ENCODE measurements at places on chromosomes 2 and 18.

GRCh38 chr2:203209538-203209937, 29.3 kb upstream of the CYP20A1 start:
- DNase-seq: no peak

GRCh38 chr2:83859553-83859952, 599.5 kb downstream of the SUCLG1 start:
- no peak for DNase-seq

GRCh38 chr2:83055376-83056010, 1403.6 kb downstream of the SUCLG1 start:
- DNase-seq: no peak

DNA sequence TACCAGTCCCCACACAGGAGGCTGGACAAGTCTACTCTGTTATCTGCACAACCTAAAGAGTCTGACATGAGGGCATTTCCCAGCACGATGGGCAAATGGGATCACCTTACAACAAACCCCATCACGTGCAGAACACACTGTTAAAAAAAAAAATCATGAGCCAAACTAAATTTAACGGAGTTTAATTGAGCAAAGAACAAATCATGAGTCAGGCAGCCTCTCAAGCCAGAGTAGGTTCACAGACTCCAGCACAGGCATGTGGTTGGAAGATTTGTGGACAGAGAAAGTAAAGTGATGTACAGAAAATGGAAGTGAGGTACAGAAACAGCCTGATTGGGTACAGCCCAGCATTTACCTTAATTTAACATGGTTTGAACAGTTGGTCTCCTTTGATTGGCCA, 59.9 kb downstream of the KYNU start:
- no peak for DNase-seq

DNA sequence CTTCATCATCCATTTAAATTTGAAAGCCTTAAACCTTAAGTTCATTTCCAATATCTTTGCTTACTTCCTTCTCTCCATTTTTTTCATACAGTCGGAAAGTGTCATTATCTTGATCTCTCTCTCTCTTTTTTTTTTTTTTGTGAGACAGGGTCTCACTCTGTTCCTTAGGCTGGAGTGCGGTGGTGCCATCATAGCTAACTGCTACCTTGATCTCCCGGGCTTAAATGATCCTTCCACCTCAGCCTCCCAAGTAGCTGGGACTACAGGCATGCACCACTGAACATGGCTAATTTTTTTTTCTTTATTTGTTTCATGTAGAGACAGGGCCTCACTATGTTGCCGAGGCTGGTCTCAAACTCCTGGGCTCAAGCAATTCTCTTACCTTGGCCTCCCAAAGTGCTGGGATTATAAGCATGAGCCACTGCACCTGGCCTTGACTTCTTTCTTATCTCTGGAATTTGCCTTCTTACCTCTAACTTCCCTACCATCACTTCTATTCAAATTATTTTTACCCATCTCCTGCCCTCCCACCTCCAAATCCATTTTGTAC, 222.2 kb downstream of the MYCN start:
- DNase-seq: no peak

- no peak for DNase-seq
Observed at GRCh38 chr2:203973000-203973399, 36.4 kb downstream of the ICOS start.
